ENCODE measurements at places on chromosomes 4 and X.

DNA sequence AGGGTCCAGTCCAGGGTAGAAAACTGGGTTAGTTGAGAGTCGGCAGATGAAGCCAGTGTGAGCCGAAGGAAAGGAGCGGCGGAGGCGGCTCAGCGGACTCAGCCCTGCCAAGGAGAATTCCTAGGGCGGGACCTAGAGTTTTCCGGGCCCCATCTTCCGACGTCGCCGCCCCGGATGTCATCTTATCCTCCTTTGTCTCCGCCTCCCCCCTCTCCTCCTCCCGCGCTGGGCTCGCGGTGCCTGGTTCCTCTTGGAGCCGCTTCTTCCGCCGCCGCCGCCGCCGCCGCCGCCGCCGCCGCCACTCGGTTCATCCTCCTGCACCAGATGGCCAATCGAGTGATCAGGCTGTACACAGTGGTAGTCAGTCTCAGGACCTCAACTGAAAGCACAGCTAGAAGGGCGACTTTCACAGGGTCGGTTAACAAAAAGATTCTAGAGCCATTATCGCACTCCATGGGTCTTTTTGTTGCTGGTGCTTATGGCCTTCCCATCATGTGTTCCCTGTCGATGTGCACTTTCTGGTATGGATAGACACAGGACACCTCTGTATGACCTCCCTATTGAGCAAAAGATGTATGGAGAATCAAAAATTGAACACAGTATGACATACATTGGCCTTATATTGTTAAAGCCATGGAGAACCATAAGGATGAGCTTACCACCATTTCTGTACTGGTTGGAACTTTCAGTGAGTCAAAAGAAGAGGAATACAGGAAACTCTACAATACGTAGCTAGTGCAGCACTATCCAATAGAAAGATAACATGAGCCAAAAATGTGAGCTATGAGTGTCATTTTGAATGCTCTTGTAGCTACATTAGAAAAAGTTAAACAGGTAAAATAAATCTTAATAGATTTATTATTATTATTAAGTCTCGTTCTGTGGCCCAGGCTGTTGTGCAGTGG lies 32.4 kb upstream of the THOC2 start:
- no peak for DNase-seq

DNA sequence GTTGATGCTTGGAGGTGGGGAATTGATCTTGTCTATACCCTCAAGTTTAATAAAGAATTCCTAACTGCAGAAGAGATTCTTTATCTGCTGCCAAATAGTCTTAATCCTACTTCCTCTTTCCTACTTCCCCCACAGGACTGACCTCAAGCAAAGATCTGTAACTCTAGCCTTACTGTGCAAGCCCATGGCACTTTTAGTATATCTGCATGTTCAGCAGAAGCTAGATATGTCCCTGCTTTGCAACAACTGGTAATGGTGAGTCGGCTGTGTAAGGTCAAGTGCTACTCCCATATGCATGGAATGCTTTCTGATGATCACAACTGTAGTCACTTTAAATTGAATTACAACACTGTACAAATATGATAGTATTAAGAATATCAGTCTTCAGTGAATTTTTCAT lies 26.3 kb upstream of the PDS5A start:
- DNase-seq = no peak

- no peak for DNase-seq
Observed at GRCh38 chrX:94662689-94663088, 988.7 kb downstream of the FAM133A start.

GRCh38 chr4:78784236-78784865 lies 8.2 kb downstream of the BMP2K start:
- no peak for DNase-seq

- no peak for DNase-seq
Observed at GRCh38 chr4:32752962-32753361, 2032.8 kb downstream of the PCDH7 start.

DNA sequence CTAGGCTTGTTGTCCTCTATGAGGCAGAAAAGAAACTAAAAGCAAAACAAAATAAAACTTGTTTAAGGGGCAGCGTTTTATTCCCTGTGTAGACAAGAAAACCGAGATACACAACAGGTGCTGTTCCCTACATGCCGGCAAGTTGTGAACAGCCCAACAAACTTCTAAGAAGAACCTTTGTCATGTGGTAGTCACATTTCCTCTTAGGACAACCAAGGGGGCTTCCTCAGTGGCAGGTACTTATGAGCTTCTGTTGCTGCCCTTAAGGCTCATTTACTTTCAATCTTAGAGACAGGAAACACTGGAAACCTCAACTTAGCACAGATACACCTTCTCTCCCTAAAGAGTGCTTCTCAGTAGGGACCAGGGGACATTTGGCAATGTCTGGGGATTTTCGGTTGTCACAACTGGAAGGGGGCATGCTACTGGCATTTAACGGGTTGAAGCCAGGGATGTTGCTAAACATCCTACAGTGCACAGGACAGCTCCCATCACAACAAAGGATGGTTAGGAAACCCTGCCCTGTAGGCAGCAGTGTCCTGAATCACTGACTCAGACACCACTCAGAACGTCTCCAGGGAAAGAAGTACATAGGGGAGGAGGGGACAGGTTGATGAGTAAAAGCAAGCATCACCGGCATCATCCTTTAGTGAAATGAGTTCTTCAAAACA lies 111.0 kb downstream of the ASB9 start:
- DNase-seq = no peak

DNA sequence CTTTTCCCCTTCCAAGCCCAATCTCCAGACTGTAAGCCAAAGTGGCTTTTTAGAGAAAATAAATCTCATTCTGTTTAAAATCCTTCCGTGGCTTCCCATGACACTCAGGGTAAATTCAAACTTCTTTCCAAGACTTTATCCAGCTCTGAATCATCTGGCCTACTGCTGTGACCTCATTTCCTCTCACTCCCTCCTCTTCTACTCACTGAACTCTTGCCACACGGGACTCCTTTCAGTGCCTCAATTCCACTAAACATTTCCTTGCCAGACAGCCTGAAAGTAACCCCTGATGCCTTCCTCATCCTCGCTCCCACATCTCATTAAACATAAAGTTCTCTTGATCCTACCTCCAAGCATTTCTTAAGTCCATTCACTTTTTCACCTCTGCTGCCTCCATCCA lies 27.8 kb upstream of the RNF128 start:
- no peak for DNase-seq

GRCh38 chr4:176259330-176260090 lies 9.5 kb downstream of the ASB5 start:
- no peak for DNase-seq

- DNase-seq = no peak
Observed at GRCh38 chrX:11504234-11504633, 161.5 kb downstream of the ARHGAP6 start.

GRCh38 chrX:19863212-19863856 lies 24.1 kb downstream of the SH3KBP1 start:
- no peak for DNase-seq

DNA sequence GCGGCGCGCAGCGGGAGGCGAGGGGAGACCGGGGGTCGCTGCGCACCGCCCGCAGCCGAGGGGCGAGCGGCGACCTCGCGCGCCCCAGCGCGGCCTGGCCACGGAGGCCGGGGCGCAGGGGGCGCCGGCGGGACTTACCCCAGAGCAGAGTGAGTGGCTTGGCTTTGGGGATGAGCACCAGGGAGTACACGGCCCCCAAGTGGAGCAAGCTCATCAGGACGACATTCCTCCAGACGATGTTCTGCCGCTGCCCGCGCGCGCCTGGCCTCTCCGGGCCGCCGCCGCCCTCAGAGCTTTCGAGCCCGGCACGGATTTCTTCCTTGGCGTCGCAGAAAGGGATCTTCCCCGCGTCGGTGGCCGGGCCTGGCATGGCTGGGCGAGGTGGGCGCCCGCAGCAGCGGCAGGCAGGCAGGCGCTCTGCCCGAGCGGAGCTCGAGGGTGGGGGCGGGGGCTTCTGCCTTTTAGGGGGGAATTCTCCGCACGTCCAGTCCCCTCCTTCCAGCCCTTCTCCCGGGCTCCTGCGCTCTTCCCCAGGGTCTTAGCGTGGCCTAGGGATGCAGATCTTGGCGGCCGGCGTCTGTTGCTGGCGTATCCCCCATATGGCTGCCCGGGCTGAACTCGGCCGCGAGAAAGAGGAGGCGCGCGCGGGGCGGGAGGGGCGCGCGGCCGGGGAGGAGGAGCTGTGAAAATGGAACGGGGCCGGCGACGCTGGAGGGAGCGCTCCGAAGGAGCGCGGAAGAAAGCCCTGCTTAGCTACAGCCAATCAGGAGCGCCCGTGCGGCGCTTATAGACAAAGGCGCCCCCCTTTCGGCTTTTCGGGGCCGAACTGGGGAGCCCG lies at the start of gene SCD5:
Gene SCD5 (minus strand): TSS at position 629 of the 838 bp plus-strand sequence. CDS start 259 bp downstream, at position 370.
- DNase-seq = peak; percentile 34
